ENCODE measurements at places on chromosomes 12 and 14. TPM values are rescaled to one million over a fixed set of nuclear protein-coding genes. Genes with fewer than 3 reads are reported as not detected.

Gene DDIT3
- total RNA-seq, result 89.9 TPM

Gene TSHR
- not detected for total RNA-seq

Gene COX8C
- total RNA-seq, result not detected

Gene RIMKLB
- 26.5 TPM for total RNA-seq

Gene EIF2S3B
- total RNA-seq, result 0.97 TPM

Gene CFAP251
- 2.4 TPM for total RNA-seq

Gene AMIGO2
- 16.3 TPM for total RNA-seq

- no peak overlapping the region for H3K4me3 ChIP-seq
- H3K27me3 ChIP-seq, result no peaks in the 10 kb centered on the region
- no peak overlapping the region for H3K27ac ChIP-seq
- no peaks in the 10 kb centered on the region for H3K36me3 ChIP-seq
- no peak for DNase-seq
Measured at GRCh38 chr12:61525331-61525730, 734.9 kb upstream of the USP15 start.

GRCh38 chr12:58163021-58163420 is 221.7 kb downstream of the ATP23 start:
- no peaks in the 10 kb centered on the region for H3K4me1 ChIP-seq
- no peak for DNase-seq
- no peak overlapping the region for H3K4me3 ChIP-seq
- H3K27ac ChIP-seq, result no peak overlapping the region

DNA sequence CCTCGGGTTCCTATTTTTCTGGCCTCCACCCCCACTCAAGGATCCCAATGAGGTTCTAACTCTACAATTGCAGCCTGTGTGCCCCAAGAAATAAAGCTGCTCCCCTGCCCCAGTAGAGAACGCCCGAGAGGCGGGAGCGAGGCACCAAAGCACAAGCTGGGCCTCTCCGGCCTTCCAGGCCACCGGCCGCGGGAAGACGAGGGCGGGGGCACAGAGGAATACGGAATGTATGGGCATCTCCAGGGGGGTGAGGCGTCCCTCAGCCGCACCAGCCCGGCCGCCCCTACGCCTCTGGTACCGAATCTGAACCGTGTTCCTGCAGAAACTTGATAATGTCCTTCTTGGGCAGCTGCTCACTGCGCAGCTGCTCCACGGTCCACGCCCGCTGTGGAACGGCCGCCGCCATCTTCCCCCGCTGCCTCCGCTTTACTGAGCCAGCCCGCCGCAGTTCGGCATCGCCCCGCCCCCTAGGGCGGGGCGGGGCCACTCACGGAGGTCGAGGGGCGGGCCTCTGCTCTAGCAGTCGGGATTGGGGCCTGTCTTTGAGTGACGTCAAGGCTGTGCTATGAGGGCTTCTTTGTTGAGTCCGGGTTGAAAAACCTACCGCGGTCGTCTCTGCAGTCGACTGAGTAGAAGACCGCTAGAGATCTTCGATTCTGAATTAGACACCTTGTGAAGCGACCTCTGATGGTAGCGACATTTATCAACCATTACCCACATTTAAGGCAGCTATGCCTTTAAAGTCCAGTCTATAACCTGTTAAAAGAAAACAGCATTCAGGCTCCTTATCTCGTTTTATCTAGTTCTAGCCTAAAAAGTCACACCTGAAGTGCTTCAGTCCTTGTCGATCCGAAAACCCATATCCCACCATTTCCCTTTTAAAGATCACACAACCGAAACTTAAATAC is at the start of gene FKBP3:
Gene FKBP3 (minus strand): TSS at position 431 of the 908 bp plus-strand sequence. CDS start 25 bp downstream, at position 406.
- H3K4me1 ChIP-seq, result peaks cover 38% of the 10 kb centered on the region
- peaks cover 4% of the 10 kb centered on the region for H3K36me3 ChIP-seq
- H3K27me3 ChIP-seq, result no peaks in the 10 kb centered on the region
- H3K4me3 ChIP-seq, result peak within 1 kb of the TSS; percentile 100
- peak within 1 kb of the TSS; percentile 98 for H3K27ac ChIP-seq

- H3K36me3 ChIP-seq, result peaks cover 10% of the 10 kb centered on the region
- H3K27me3 ChIP-seq, result no peaks in the 10 kb centered on the region
- H3K4me1 ChIP-seq, result peaks cover 65% of the 10 kb centered on the region
- H3K4me3 ChIP-seq, result peak overlapping the region; percentile 89
- peak overlapping the region; percentile 2 for H3K27ac ChIP-seq
Measured at GRCh38 chr14:24399999-24400718, 1.4 kb downstream of the NYNRIN start.

DNA sequence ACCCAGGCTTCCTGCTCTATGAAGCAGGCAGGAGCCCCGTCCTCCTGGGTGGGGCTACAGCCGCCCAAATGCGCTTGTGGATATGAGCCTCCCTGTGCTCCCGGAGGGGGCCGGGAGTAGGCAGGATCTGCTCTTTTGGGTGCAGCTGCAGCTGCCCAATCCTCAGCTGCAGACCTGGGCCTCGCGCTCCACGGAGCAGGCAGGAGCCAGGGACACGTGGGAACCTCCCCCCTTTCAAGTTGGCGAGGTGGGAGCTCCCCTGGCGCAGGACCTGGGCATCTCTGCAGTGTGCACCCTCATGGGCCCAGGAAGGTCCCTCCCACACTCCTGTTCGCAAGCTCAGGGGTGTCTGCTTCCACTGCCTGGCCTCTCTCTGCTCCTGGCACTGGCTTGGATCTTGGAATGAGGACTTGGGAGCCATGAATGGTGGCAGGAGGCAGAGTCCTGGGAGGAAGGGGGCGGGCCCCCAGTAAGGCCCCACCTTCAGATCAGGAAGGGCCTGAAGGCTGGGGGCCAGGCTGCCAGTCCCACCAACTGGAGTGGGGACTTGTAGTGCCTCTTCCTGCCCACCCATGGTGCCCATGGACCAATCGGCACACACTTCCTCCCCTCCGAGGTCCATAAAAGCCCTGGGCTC is 61.3 kb downstream of the KLRG1 start:
- H3K27ac ChIP-seq, result no peak overlapping the region
- no peak overlapping the region for H3K4me3 ChIP-seq
- H3K4me1 ChIP-seq, result peaks cover 1% of the 10 kb centered on the region
- H3K36me3 ChIP-seq, result no peaks in the 10 kb centered on the region

DNA sequence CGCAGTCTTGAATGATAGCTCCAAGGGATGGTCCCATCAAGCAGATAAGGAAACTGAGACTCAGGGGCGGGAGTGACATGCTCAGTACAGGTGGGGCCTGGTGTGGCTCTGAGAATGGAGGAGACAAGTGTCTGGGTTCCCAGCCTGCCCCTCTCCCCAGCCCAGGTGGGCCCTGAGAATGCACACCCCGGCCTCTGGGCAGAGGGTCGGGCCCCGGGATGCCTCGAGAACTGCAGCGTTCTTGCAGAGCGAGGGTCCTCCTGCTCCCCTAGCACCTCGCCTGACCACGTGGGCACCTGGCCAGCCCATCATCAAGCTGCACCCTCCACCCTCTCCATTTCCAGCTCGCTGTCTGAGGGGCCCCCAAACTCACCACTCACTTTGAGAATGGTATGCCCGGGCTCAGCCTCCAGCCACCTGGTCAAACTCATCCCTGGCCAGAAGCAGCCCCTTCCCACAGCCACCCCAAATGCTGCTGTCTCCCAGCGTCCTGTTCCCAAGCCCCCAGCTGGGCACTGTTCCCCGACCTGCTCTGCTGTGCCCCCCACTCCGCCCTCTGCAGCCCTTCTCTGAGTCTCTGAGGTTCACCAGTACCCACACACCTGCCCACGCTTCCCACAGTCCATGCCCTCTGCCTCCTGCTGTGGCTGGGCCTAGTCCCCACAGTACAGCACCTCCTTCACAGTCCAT is 44.3 kb downstream of the CYP46A1 start:
- peak; percentile 75 for DNase-seq
- H3K36me3 ChIP-seq, result no peaks in the 10 kb centered on the region
- peaks cover 3% of the 10 kb centered on the region for H3K27me3 ChIP-seq

- peaks cover 22% of the 10 kb centered on the region for H3K4me1 ChIP-seq
- H3K27ac ChIP-seq, result peak overlapping the region; percentile 87
- no peak for DNase-seq
- peak overlapping the region; percentile 89 for H3K4me3 ChIP-seq
- no peaks in the 10 kb centered on the region for H3K36me3 ChIP-seq
- no peaks in the 10 kb centered on the region for H3K27me3 ChIP-seq
Measured at GRCh38 chr12:71685312-71685906, 473 bp upstream of the TMEM19 start.

GRCh38 chr14:39555749-39556148 is 123.5 kb upstream of the FBXO33 start:
- no peaks in the 10 kb centered on the region for H3K4me1 ChIP-seq
- no peaks in the 10 kb centered on the region for H3K27me3 ChIP-seq
- no peaks in the 10 kb centered on the region for H3K36me3 ChIP-seq
- H3K27ac ChIP-seq, result no peak overlapping the region
- no peak for DNase-seq

DNA sequence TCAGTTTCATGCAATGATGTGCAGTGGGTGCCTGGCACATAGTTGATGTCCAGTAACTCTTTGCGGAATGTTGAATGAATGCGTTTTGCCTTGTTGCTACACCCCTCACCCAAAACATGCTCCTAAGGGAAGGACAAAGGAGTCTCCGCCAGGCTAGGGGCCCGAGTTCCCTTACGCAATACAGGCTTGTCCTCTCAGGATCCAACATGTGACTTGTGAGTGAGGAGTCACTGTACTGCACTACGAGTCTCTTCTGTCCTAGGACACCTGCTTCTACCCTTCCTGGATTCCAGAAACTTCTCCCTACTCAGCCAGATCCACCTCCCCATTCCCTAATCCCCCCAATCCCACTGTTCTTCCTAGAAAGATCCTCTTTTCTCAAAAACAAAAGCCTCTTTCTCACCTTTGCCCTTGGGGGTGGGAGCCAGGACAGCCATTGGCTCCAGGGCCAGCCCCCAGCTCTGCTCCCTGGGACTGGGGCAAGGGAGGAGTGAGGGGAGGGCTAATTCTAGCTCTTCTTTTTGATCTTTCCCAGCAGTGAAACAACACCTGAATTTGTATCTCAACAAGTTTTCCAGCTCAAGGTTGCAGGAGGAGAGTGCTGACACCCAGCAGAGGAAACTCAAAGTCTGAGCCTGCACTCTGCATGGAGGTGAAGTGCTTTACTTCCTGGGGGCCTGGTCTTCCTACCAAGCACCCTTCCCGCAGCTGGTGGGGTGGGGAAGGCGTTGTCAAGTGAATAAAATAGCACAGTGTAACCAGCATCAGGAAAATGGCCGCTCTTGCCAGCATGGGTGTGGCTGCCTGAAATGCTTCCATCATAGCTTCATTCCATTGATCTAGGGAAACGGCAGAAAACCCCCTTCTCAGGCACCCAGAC is 3.4 kb upstream of the OTUB2 start:
- H3K27me3 ChIP-seq, result peaks cover 28% of the 10 kb centered on the region
- no peak overlapping the region for H3K4me3 ChIP-seq
- no peak for DNase-seq
- H3K4me1 ChIP-seq, result peaks cover 8% of the 10 kb centered on the region
- no peak overlapping the region for H3K27ac ChIP-seq
- no peaks in the 10 kb centered on the region for H3K36me3 ChIP-seq

GRCh38 chr14:64536488-64537245 is 3.9 kb upstream of the HSPA2 start:
- DNase-seq, result no peak
- peaks cover 16% of the 10 kb centered on the region for H3K4me1 ChIP-seq
- H3K36me3 ChIP-seq, result no peaks in the 10 kb centered on the region
- no peaks in the 10 kb centered on the region for H3K27me3 ChIP-seq
- peak overlapping the region; percentile 33 for H3K27ac ChIP-seq

GRCh38 chr14:22088614-22089342 is 415.2 kb upstream of the OR4E1 start:
- DNase-seq, result no peak
- no peaks in the 10 kb centered on the region for H3K4me1 ChIP-seq
- no peaks in the 10 kb centered on the region for H3K36me3 ChIP-seq
- H3K27me3 ChIP-seq, result peaks cover 11% of the 10 kb centered on the region
- H3K4me3 ChIP-seq, result no peak overlapping the region

DNA sequence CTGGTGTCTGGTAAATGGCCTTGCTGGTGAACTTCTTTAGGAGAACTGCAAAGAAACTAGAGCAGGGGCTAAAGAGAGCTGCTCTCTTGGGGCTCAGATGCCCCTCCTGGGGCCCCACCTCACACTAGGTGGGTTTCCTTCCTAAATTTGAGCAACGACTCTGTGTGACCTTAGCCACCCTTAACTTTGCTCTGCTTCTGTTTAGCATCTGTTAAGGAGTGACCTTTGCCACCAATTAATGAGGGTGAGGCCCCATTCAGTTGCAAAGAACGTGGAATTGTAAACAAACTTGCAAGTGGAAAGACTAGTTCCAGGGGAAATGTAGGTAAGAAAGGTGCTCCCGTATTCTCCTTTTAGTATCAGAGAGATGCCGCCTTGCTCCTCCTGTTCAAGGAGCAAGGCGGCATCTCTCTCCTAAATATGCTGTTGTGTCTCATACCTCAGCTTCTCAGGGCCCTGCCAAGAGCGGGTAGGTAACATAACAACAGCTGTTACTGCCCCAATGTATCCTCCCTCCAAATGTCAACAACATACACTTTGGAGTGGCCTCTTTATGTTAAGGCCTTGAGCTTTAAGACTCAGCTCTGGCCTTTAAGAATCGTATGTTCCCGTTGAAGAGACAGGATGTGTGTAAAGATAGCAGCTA is 77.6 kb upstream of the FUT8 start:
- H3K27me3 ChIP-seq, result no peaks in the 10 kb centered on the region
- H3K36me3 ChIP-seq, result no peaks in the 10 kb centered on the region
- H3K4me3 ChIP-seq, result no peak overlapping the region
- peaks cover 23% of the 10 kb centered on the region for H3K4me1 ChIP-seq

DNA sequence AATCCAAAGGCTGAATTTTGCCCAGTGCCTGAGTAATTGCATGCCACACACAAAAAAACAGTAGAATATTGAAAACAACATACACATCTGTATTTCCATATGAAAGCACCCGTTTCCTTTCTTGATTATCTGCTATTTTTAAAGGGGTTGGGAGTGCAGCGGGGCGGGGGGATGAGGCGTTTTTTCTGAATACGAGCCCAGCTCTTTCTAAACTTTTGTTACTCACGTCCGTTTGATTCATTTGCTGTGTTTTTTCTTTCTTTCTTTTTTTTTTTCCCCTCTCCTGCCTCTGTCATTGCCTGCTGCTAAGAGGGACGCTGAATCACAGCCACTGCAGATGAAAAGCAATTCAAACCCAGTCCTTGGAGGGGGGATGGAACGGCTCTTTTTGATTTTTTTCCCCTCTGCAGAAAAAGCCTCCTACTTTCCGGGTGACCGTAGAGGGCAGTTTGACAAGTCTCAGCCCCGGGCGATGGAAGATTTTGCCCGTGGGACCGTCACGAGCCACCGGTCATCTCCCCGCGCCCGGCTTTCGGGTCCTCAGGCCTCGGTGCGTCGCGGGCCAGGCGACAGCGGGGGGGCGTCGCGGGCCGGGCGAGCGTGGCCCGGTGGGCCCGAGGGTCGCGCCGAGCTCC is 572 bp upstream of the RASSF8 start:
- peak overlapping the region; percentile 78 for H3K4me3 ChIP-seq
- no peaks in the 10 kb centered on the region for H3K27me3 ChIP-seq
- DNase-seq, result no peak
- H3K36me3 ChIP-seq, result peaks cover 8% of the 10 kb centered on the region
- H3K27ac ChIP-seq, result peak overlapping the region; percentile 86
